Right forelimb (tissue), 1 donor: ENCODE measurements at places on chromosomes 1 and 21.

GRCh38 chr1:189874715-189875435 lies 602.8 kb downstream of the BRINP3 start:
- no peak for DNase-seq

DNA sequence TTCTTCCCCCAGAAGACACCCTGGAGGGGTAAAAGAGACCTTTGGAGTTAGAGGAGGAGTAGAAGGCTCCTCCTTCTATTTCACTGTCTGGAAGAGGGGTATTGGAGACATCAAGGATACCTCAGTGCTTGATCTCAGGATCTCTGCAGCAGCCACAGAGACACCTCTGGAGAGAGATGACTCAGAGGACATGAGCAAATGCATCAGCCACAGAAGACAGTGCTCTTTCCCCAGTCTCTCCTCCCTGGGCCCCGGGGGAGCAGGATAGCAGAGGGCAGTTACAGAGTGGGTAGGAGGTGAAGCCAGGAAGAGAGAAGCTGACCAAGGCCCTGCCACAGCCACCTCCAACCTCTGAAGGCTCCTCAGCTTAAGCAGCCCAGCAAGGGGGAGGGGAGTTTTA lies 15.3 kb upstream of the TEDDM1 start:
- no peak for DNase-seq

DNA sequence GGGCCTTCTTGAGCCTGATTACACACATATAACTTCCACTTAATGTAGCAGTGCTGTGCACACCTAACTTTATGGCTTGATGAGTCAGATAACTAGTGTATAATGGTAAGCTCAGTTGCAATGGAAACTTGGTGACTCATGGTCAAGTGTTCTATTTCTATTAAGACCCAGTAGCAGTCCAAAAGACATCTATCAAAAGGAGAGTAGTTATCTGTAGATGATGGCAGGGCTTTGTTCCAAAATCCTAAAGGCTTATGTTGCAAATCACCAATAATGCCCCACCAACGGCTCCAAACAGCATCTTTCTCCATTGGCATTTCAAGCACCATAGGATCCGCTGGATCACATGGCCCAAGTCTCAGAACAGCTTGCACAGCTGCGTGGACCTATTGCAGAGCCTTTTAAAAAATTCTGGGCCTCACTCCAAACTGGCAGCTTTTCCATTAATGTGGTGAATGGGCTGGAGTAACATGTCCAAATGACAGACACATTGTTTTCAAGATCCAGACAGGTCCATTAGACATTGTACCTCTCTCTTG lies 566.8 kb upstream of the USP24 start:
- no peak for DNase-seq

DNA sequence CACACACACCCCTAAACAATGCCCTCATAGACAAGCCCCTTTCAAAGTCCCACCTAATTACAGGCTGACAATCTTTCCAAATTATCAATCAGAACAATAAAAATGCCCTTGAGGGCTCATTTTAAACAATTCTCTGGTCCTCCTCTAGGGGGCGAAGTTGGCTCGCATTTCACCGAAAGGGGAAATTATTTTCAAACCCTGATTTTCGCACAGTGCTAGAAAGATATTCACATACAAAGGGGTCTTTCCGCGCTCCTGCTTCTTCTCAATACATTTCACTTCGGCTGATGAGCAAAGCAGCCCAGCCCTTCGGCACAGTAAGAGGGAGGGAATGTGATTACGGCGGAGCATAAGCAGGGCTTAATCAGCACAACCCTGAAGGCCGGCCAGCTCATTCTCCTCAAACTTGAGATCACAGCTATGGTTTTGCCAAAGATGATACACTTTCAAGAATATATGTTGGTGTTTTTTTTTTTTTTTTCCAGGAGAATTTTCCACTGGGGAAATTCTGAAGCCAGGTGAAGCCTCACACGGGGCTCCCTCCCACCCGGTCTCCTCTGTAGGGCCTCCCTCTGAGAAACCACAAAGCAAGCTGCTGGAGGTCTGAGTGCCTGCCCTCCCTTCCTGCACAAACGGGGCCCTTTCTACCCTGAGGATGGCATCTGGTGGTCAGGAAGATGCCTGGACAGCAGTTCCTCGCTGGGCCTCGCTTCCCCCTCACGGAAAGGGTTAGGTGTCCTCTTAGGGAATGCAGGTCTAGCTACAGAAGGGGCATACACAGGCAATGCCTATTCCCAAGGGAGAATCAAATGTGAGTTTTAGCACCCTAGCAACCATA lies 66.9 kb downstream of the GNG12 start:
- DNase-seq = peak; percentile 77

GRCh38 chr1:227792216-227793078 lies 23.0 kb upstream of the PRSS38 start:
- DNase-seq = no peak

DNA sequence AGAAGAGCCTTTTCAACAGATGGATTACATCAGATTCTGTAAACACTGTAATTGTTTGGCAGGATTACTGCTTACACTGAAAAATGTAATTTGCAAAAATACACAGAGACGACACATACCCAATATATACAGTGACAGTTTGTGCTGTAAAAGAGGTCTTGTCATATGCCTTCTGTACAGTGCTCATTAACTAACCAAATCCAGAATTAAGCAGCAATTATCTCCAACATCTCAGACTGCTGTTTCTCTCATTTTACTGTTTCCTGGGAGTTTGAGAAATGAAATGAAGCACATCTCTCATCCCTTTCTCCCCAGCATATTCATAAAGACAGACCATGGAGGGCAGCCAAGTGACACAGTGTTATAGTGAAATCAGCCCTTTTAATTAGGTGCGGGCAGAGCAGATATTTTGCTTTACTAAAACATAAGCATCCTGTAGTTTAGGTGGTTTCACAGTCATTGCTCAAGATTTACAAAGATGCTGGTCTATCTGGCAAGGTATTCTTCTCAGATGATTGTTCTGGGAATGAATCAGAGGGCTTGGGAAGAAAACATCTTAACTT lies 618.4 kb upstream of the USP24 start:
- DNase-seq = peak; percentile 60

GRCh38 chr1:7857985-7858384 lies 5.1 kb upstream of the UTS2 start:
- DNase-seq = no peak
